ENCODE measurements at places on chromosomes 6 and 20.

GRCh38 chr6:30955367-30956042 lies 14.7 kb downstream of the MUCL3 start:
- peak; percentile 64 for DNase-seq

GRCh38 chr6:66277400-66277799 lies 570.4 kb upstream of the EYS start:
- DNase-seq: no peak

DNA sequence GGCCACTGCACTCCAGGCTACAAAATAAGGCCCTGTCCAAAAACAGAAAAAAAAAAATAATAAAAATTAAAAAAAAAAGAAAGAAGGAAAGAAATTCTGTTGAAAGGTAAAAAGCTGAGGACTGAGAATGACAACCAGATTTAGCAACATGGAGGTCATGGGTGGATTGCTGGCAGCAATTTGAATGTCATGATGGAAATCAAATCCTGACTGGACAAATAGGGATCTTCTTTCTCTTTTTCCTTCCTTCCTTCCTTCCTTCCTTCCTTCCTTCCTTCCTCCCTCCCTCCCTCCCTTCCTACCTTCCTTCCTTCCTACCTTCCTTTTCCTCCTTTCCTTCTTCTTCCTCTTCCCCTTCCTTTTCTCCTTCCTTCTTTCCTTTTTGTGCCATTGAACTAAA lies 553.3 kb upstream of the FLRT3 start:
- no peak for DNase-seq

DNA sequence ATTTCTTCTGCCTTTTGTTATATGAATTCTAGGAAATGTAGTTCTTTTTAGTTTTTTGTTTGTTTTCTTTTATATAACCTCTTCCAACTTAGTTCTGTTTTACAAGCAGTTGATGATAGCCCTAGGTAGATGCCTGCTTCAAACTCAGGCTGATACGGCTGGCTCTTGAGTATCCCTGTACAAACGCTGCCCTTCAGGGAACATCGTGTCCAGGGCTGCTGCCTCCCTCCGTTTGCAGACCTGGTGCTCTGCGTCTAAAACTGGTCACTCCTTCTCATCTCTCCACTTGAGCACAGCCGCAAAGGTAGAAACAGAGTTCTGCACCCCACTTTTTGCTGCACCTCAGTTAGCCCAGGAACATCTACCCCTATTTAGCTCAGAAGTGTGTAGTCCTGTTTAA lies 310.1 kb downstream of the PRL start:
- no peak for DNase-seq

GRCh38 chr20:47753576-47754387 lies 31.5 kb downstream of the SULF2 start:
- DNase-seq: no peak

DNA sequence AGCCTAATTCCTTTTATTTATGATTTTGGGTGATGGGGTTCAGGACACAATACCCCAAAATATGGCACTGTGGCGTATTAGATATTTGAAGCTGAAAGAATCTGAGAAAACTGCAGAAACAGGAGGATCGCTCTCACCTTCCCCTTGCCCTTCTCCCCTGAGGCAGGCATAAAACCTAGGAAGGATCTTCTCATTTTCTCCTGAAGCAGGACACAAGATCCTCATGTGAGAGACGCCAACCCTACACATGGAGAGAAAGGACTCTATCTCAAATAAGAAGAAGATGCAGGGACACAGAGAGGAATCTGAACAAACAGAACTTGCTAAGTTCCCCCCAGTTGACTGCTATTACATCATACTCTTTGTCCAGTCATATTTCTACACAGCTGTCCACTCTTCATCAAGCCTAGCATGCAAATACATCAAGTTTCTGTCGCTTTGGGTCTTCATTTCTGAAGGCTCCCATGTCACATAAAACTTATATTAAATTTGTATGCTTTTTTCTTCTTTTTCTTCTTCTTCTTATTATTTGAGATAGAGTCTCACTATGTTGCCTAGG lies 109.0 kb downstream of the DTNBP1 start:
- DNase-seq: no peak

GRCh38 chr6:40397287-40398033 lies 189.7 kb downstream of the LRFN2 start:
- no peak for DNase-seq

DNA sequence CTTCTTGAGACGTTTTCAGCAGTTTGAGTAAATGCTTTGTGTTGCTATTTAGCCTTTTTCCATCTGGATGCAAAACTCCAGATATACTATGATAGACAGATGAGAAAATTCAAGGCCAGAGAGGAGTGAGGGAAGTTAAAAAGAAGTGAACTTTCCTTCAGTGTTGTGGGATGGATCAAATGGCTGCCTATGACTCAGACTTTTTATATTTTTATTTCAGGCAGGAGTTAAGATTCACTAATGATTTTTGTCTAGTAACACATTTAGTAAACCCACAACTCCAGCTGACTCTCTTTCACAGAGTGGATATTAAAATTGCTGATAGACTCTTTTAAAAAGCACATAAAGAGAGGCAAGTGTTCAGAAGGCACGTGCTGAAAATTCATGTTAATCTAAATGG lies 23.2 kb upstream of the PTCHD4 start:
- no peak for DNase-seq

- DNase-seq: no peak
Observed at GRCh38 chr6:85756982-85757381, 114.3 kb upstream of the SYNCRIP start.

- DNase-seq: no peak
Observed at GRCh38 chr6:147204843-147205311, 660 bp downstream of the STXBP5 start.

GRCh38 chr6:167697316-167697715 lies 129.4 kb upstream of the AFDN start:
- DNase-seq: no peak

GRCh38 chr6:120354452-120355098 lies 979.7 kb downstream of the TBC1D32 start:
- DNase-seq: no peak

All from activated T-helper 1 cell treated with anti-CD3 and anti-CD28 coated beads, Interleukin-2, amount 50 U/mL, for 16 hours (primary cell).